ENCODE measurements at places on chromosomes 1 and 21. TPM values are rescaled to one million over a fixed set of nuclear protein-coding genes. Genes with fewer than 3 reads are reported as not detected.

The PROK1 gene
- total RNA-seq, result not detected

The COPA gene
- 116 TPM for total RNA-seq

The PTGS2 gene
- total RNA-seq, result 40.7 TPM

The KCNK1 gene
- total RNA-seq, result 15.4 TPM

The C21orf91 gene
- total RNA-seq, result 17.8 TPM

The RHOU gene
- 0.46 TPM for total RNA-seq

The DCST2 gene
- total RNA-seq, result 0.27 TPM

The FLG gene
- 0.34 TPM for total RNA-seq

The DTL gene
- 28.3 TPM for total RNA-seq

The BTG3 gene
- 54.2 TPM for total RNA-seq

The EDARADD gene
- total RNA-seq, result 6.3 TPM

The MASP2 gene
- total RNA-seq, result 0.24 TPM

The PDPN gene
- 65.2 TPM for total RNA-seq

The SPRR2E gene
- 3.5 TPM for total RNA-seq

The LCE1D gene
- 0.44 TPM for total RNA-seq

The ANGPTL1 gene
- not detected for total RNA-seq

The SPATA17 gene
- total RNA-seq, result 0.78 TPM

The KIF21B gene
- 0.63 TPM for total RNA-seq

The ANKRD34A gene
- 1.0 TPM for total RNA-seq

The TRIM17 gene
- total RNA-seq, result 0.68 TPM

The LIPI gene
- not detected for total RNA-seq

Data from foreskin keratinocyte (primary cell).